ENCODE measurements at places on chromosomes 7 and 10.

DNA sequence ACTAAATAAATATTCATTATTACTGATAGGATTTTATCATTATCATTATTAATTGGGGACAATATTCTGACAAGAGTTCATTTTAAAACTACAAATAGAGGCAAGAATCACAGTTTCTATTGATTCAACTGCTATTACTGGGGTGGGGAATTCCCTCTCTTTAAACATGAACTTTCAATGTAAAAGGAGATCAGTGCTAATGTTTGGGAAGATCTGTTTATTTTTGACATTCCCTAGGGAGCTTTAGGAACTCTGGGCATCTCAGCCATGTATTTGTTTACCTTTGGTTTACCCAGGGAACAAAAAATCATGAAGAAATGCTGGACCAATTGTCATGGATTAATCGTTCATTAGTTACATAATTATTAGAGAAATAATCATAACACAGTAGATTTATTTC, 443.2 kb upstream of the AKR1E2 start:
- no peak overlapping the region for H3K27ac ChIP-seq
- no peak for DNase-seq
- H3K4me1 ChIP-seq: no peaks in the 10 kb centered on the region
- H3K27me3 ChIP-seq: no peaks in the 10 kb centered on the region
- no peaks in the 10 kb centered on the region for H3K36me3 ChIP-seq

DNA sequence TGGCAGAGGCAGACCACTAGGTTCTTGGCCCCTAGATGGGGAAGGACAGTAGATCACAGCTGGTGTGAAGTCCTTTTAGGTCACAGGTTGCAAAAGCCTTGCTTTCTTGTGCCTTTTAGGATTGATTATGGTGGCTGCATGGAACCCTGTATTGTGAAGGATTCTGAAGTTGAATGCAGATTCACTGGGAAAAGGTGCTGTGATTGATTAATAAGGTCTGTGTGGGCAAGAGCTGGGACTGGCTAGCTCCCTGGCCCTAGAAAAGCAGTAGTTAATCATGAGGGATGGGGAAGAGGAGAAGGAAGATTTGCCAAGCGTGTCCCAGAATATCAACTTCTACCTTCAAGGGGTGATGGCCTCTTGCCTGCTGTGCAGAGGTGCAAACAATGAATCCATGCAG, 105.5 kb downstream of the CDH23 start:
- H3K27ac ChIP-seq: no peak overlapping the region
- H3K27me3 ChIP-seq: peaks cover 5% of the 10 kb centered on the region
- no peak for DNase-seq
- no peaks in the 10 kb centered on the region for H3K36me3 ChIP-seq
- no peak overlapping the region for H3K4me3 ChIP-seq

DNA sequence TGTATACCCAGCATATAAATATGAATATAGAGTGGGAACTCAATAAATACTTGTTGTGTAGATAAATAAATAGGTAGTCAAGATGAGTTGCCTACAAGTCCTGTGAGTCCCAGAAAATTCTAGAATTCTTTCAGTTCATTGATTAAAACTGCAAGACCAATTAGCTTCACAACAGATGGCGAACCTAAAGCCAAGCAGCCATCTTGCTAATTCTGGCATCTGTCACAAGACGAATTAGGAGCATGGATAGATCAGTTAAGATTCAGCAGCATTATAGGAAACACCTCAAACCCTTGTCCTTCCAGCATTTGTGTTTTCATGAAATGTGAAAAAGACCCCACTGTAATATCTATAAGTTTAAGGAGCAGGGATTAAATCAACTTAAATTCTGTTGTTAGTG, 552.7 kb downstream of the MAGI2 start:
- H3K4me3 ChIP-seq: no peak overlapping the region
- no peaks in the 10 kb centered on the region for H3K36me3 ChIP-seq
- H3K27ac ChIP-seq: no peak overlapping the region
- H3K4me1 ChIP-seq: no peaks in the 10 kb centered on the region
- no peak for DNase-seq

GRCh38 chr10:78770167-78771090, 298.3 kb upstream of the ZMIZ1 start:
- H3K4me1 ChIP-seq: no peaks in the 10 kb centered on the region
- H3K36me3 ChIP-seq: no peaks in the 10 kb centered on the region
- H3K27me3 ChIP-seq: no peaks in the 10 kb centered on the region
- no peak overlapping the region for H3K4me3 ChIP-seq
- DNase-seq: peak; percentile 40

Data from endodermal cell (in vitro differentiated cells).